Vagina (tissue), 2 donors: ENCODE measurements at places on chromosomes 2 and 18. TPM values are rescaled to one million over a fixed set of nuclear protein-coding genes. Genes with fewer than 3 reads are reported as not detected.

DNA sequence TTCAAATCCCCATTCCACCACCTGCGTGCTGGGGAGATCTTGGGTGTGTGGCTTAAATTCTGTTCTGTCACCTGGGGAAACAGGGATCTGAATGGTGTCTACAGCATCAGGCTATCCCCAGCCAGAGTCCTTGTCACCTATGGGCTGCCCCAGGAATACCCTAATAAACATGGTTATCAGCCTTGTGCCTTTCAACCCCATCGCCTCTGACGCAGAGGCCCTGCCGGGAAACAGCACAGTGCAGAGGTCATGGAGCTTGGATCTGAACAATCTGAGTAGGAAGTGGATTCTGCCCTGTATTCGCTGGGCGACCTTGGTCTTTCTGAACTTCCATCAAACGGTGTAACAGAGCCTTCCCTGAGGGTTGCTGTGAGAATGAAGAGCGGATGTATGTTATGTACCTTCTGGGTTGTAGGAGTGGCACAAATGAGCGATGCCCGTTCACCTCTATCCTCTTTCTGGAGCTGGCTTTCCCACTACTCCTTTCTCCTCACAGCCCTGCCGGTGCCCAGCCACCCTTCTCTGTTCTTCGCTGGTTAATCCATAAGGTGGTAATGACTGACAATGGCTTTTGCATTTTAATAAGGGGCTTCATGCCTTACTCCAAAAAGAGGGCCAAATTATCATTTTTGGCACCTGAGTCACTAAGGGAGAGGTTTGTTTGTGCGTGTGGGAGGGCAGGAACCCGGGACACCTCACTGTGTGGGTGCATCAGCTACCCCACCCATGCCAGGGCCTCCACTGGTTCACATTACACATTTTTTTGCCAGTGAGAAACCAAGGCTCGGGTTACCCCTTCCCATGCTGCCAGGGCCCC lies 256.5 kb downstream of the MYCN start:
- DNase-seq: no peak
- H3K4me1 ChIP-seq: no peaks in the 10 kb centered on the region
- no peaks in the 10 kb centered on the region for H3K27me3 ChIP-seq

- no peaks in the 10 kb centered on the region for H3K27me3 ChIP-seq
- H3K36me3 ChIP-seq: no peaks in the 10 kb centered on the region
- no peaks in the 10 kb centered on the region for H3K4me1 ChIP-seq
- H3K27ac ChIP-seq: no peak overlapping the region
Observed at GRCh38 chr2:137857881-137858280, 106.4 kb upstream of the HNMT start.

GRCh38 chr2:56113382-56113975 lies 70.3 kb upstream of the CCDC85A start:
- DNase-seq: no peak
- no peak overlapping the region for H3K27ac ChIP-seq
- H3K27me3 ChIP-seq: no peaks in the 10 kb centered on the region
- H3K36me3 ChIP-seq: no peaks in the 10 kb centered on the region
- no peak overlapping the region for H3K4me3 ChIP-seq

DNA sequence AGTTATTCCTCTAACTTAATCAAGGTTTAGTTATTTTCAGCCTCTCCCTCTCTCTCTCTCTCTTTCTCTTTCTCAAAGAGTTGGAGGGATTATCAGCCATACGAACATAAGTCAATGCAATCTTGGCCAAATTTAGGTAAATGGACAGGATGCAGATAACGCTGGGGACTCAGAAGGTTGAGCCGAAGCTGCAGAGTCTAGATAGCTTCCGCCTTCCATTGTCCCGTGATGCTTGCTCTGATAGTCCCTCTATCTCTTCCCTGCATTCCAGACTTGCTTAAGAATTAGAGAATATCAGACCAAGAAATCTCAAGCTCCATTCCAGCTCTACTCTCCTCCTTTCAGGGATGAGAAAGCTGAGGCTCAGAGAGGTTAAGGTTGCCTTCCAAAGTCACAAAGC lies 502.8 kb upstream of the TNP1 start:
- H3K36me3 ChIP-seq: no peaks in the 10 kb centered on the region
- no peak for DNase-seq
- H3K27ac ChIP-seq: peak overlapping the region; percentile 64
- no peaks in the 10 kb centered on the region for H3K27me3 ChIP-seq
- peaks cover 36% of the 10 kb centered on the region for H3K4me1 ChIP-seq
- no peak overlapping the region for H3K4me3 ChIP-seq

DNA sequence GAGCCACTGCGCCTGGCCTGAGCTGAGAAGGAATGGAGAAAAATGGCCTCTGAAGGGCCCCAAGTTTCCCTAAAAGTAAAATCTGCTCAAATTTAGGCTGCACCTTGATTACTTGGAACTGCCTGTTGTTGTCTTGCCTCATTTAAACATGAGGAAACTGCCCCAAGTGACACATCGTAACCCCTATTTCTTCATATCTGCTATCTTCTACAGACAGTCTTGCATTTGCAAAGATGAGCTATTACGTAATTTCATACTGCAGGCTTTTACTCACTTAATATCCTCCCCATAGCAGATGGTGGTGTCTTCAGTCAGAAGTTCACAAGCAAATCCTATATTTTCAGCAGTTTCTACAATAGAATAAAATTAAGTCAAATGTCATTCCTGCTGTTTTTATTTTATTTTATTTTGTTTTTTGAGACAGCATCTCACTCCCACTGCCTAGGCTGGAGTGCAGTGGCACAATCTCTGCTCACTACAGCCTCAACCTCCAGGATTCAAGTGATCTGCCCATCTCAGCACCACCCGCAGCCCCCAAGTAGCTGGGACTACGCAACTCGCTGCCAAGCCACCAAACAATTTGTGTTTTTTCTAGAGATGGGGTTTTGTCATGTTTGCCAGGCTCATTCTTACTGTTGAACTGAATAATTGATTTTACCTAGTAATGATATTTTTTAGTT lies 45.3 kb upstream of the NARS1 start:
- DNase-seq: no peak
- peaks cover 14% of the 10 kb centered on the region for H3K36me3 ChIP-seq
- no peak overlapping the region for H3K4me3 ChIP-seq
- H3K27ac ChIP-seq: peak overlapping the region; percentile 14
- H3K4me1 ChIP-seq: peaks cover 17% of the 10 kb centered on the region

DNA sequence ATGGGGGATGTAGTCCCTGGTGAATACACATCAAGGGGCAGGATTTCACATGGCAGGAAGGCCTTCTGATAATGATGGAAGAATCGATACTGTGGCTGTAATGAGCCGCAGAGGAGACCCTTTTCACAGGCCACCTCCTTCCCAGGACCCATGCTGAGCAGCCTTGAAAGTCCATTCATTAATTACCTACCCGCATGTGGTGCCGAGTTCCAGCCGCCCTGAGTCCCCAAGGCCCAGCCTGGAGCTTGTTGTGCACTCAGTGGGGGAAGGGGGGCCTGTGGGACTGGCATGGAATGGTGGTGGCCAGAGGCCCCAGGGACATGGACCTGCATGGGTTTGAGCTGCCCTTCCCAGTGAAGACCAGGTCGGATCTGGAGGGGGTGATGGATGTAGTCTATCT lies 25.5 kb downstream of the ASB18 start:
- H3K27me3 ChIP-seq: no peaks in the 10 kb centered on the region
- peak; percentile 28 for DNase-seq
- no peak overlapping the region for H3K27ac ChIP-seq
- no peak overlapping the region for H3K4me3 ChIP-seq
- H3K36me3 ChIP-seq: no peaks in the 10 kb centered on the region

GRCh38 chr2:71474116-71474743 lies 20.9 kb downstream of the DYSF start:
- no peak overlapping the region for H3K4me3 ChIP-seq
- H3K4me1 ChIP-seq: no peaks in the 10 kb centered on the region
- DNase-seq: no peak
- no peaks in the 10 kb centered on the region for H3K36me3 ChIP-seq
- H3K27me3 ChIP-seq: no peaks in the 10 kb centered on the region

The ABCG5 gene
- not detected for total RNA-seq

The SERPINB7 gene
- 0.49 TPM for total RNA-seq

The RNF152 gene
- total RNA-seq: 45.7 TPM

The ABCB11 gene
- total RNA-seq: not detected

The PSMA8 gene
- total RNA-seq: not detected
